Inflammatory macrophage treated with lipopolysaccharide for 1 hour (primary cell): ENCODE measurements at places on chromosomes 3 and 15.

DNA sequence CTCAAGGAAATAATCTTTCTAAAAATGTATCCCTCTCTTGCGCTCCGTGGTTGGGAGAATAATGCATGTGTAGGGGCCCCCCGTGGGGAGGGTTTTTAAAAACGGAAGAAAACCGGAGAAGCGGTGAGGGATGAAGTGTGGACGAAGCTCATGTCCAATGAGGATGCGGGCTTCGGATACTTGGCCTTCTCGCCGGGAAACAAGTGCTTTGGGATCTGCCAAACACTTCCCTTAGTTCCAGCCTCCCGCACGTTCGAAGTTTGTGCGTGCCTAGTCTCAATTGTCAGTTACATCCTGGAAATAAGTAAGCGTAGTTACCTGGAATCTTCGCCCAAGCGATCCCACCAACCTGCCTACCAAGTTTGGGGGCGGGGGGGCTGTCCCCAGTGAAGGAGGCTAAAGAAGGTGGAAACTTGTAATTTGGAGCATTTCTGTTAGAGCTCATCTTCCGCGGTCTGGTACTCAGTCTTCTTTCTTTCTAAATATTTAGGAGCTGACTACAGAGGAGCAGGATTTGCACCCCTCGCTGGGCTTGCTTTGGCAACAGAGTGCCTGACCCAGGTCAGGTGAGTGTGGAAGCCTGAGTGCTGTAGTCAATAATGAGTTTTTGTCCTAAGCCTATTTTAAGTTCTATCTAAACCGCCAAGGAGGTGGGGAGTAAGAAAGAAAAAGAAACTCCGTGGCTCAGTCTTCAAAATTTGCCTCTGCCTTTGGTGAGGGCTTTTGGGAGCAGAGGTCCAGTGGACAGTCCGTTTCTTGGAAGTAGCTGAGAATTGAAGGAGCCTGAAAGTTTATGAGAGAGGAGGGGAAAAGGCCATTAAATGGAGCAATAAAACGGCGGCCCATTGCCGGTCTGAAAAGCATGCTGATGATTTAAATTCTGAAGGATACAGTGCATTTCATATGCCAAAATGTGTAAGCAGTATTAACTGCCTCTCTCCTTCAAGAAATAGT, 1.1 kb downstream of the ITPR1 start:
- DNase-seq, result no peak

- no peak for DNase-seq
Measured at GRCh38 chr3:17078926-17079465, 194.2 kb downstream of the PLCL2 start.

DNA sequence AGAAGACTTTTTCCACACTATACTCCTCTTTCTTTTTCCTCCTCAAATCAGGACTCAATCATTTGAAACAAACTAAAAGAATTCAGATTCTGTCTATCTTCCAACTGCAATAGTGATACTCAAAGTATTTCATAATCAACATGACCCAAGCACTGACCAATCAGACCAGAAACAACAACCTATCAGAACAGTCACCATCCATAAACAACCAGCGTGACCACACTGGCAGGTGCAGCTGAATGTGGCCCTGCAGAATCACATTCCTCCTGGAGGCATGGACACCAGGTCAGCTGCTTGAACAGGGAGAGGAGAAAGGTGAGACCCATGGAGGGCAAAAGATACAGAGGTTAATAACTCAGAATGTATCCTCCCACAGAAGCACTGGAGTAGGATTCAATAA, 13.3 kb downstream of the HRG start:
- DNase-seq, result no peak

GRCh38 chr15:40328176-40328575, 4.7 kb downstream of the INAFM2 start:
- DNase-seq, result no peak
